ENCODE measurements at places on chromosomes 3 and 15.

- no peak for DNase-seq
These were observed 2.0 kb upstream of the CEMIP start for GRCh38 chr15:80777137-80777536.

GRCh38 chr15:90871139-90871715 lies 2.8 kb downstream of the FURIN start:
- peak; percentile 61 for DNase-seq

- DNase-seq = no peak
These were observed 31.7 kb upstream of the RAB11A start for GRCh38 chr15:65837301-65838294.

GRCh38 chr3:188071636-188072035 lies 82.3 kb upstream of the LPP start:
- DNase-seq = no peak

DNA sequence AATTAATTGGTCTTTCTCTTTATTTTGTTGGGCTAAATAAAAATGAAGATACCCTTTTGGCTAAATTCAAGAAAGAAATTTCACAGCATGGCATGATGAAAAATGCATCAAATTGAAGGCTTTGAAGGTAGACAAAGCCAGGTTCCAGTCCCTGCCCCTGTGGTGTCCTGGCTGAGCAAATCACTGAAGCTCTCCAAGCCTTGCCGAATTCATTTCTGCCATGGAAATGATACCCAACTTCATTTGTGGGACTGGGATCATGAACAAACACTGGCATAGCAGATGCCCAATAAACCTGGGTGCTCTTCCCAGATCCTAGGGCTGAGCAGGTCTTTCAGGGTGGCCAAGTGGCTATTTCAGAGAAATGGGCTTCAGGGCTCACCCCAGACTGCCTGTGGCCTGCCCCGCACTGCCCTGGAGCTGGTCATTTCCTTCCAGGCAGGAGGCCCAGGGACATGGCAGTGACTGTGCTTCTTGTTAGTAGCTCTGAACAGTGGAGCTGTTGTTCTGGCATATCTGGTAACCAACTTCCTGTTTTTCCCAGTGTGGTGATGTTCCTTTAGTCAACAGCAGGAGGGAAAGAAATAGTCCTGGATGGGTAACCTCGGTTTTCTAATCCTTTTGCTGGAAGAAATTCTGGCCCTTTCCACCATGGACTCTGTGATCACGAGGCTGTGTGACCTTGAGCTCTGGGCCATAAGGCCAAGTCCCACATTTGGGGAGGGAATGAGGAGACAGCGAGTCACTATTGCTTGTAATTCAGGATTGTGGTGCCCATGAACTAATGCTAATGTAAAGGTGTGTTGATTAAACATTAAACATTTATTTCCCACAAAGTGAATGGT lies 47.6 kb downstream of the CTDSPL start:
- no peak for DNase-seq

DNA sequence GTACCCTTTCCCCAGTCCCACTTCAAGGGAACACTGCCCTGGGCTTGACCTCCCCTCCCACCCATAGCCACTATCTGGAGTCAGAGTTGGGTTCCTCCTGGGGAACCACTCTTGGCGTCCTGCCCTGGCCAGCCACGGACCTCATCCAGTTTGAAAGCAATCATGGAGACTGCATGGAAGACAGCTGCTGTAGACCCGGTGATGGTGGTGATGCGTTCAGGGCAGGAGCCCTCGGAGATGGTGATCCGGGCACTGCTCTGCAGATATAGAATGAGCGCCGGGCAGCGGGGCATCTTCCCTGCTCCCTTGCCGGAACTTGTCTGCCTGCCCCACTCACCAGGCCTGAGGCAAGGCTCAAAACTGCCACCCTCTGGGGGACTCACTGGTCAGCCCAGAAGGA lies 5.2 kb downstream of the GPR62 start:
- DNase-seq = no peak

DNA sequence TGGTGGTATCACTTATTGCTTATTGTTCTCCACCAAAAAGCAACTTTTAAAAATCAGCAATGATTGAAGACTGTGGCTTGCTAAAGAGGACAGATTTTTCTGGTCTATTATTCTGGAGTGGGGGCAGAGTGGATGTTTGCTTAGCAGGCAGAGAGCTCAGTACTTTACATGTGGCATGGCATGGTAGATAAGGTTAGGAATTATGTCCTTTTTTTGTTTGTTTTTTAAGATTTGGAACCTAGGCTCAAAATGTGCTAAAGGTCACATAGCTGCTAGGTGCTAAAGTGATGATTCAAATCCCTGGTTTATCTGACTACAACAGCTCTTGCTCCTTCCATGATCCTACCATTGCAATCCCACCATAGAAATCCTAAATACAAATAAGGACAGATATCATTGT lies 331.0 kb upstream of the ADAMTS9 start:
- DNase-seq = no peak
